ENCODE measurements at places on chromosomes 1 and 21. TPM values are rescaled to one million over a fixed set of nuclear protein-coding genes. Genes with fewer than 3 reads are reported as not detected.

DNA sequence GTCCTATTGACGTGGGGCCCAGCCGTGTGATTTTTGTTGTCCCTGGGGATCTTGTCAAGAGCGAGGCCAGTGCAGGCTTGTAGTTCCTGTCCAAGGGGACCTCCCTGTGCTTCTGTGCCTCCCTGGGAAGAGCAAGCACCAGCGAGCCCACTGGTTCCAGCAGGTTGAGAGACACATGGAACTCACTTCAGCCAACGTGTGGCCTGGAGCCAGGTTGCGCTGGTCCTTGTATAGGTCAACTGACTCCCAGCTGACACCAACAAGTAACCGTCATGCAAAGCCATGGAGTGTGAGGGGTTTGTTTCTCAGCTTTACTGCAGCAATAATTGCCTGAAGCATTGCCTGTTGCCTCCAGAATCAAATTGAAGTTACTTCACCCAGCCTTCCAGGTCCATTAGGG lies 63.0 kb downstream of the DISP3 start:
- no peak for DNase-seq

- no peak for DNase-seq
Measured at GRCh38 chr1:1260843-1261560, 12.7 kb downstream of the UBE2J2 start.

DNA sequence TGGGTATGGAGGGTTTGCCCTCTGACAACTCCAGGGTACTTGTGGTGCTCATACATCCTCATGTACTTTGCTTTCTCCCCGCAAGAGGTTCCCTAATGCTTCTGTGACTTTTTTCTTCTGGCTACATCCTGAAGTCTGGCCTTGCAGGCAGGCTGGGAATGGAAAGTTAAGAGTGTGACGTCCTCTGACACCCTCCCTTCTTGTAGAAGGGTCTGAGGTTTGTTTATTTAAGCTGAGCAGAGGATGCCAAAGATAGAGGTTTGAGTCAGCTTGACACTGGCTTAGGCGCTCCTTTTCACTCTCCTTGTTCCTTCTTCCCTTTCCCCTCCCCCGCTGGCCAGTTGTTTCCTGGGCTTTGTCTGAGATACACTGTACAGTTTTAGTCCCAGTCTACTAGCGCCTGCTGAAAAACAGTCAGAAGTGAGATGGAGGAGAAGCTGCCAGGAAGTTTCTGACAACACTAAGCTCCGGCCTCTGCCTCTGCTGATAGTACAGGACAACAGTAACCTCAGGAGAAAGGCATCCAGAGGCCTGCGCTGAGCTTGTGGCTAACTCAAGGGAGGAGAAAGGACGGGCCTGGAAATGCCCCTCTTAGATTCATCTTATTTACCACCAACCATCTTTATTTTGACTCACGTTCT lies at the start of gene MACF1:
MACF1 (plus strand) TSS at position 255 of the 641 bp plus-strand sequence; CDS start at position 583, 328 bp downstream.
- peak; percentile 96 for DNase-seq

The LCE3D gene
- not detected for polyA plus RNA-seq

The UQCRH gene
- 348 TPM for polyA plus RNA-seq
